ENCODE measurements at places on chromosomes 16 and 17. TPM values are rescaled to one million over a fixed set of nuclear protein-coding genes. Genes with fewer than 3 reads are reported as not detected.
A peak's percentile ranks its signal among the peaks of the same experiment; 100 is the strongest.

- no peaks in the 10 kb centered on the region for H3K27me3 ChIP-seq
- H3K27ac ChIP-seq: no peak overlapping the region
- no peaks in the 10 kb centered on the region for H3K4me1 ChIP-seq
- DNase-seq: no peak
- no peak overlapping the region for H3K4me3 ChIP-seq
Observed at GRCh38 chr16:52652033-52652432, 105.1 kb upstream of the TOX3 start.

CA10 gene
- polyA plus RNA-seq: not detected

DNA sequence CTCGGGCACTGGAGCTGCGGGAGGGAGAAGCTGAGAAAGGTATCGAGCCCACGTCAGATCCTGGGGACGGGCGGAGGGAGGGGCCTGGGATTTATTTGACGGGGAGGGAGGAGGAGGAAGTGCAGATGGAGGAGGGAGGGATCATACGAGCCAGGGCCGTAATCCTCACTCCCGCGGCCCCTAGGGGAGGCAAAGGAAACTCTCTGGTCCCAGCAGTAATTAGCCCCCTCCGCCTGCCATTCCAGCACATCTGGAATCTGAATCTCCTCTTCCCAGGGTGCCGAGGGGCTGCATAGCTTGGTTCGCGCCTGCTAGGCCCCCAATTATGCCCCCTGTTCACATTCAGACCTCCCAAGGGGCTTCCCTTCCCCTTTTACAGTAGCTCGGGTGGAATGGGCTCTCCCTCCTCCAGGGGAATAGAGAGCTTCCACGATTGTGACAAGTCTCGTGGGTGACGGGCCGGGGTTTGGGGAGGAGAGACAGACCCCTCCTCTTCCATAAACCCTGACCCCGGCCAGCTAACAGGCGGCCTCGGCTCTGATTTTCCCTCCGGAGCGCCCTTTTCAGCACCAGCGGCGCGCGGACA, at the start of gene SEZ6L2:
TSS of gene SEZ6L2 (minus strand) at position 35 of the 586 bp plus-strand sequence. CDS start 531 bp downstream, outside the sequence.
- no peaks in the 10 kb centered on the region for H3K36me3 ChIP-seq
- peaks cover 17% of the 10 kb centered on the region for H3K4me1 ChIP-seq
- H3K27ac ChIP-seq: no peak within 1 kb of the TSS
- H3K27me3 ChIP-seq: peaks cover 11% of the 10 kb centered on the region

- no peaks in the 10 kb centered on the region for H3K36me3 ChIP-seq
- H3K27ac ChIP-seq: no peak overlapping the region
- DNase-seq: no peak
- H3K4me1 ChIP-seq: no peaks in the 10 kb centered on the region
Observed at GRCh38 chr17:33198954-33199353, 94.1 kb downstream of the ASIC2 start.

KCNAB3 gene
- 0.33 TPM for polyA plus RNA-seq

DNA sequence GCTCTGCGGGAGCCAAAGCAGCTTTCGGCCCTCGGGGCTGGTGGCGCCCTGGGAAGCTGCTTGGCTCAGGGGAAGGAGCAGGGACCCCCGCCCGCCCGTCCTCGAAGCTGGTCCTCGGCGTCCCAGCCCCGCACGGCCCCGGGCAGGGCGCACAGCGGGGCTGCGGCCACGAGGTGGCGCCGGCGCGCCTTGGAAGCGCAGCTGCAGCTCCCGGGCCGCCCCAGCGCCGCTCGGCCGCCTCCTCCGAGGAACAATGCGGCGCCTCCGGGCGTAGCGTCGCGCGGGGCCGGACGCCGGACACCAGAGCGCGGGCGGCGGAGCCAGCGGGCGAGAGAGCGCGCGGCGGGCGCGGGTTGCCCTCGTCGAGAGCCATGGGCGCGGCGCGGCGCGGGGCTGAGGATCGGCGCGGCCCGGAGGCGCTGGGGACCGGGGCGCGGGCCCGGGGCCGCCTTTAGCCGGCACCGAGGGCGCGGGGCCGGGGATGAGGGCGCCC, at the start of gene MGAT5B:
TSS of gene MGAT5B (plus strand) at position 229 of the 493 bp plus-strand sequence. CDS start 626 bp downstream, outside the sequence.
- peak; percentile 69 for DNase-seq
- H3K27me3 ChIP-seq: no peaks in the 10 kb centered on the region
- H3K36me3 ChIP-seq: no peaks in the 10 kb centered on the region
- no peak within 1 kb of the TSS for H3K27ac ChIP-seq
- H3K4me3 ChIP-seq: no peak within 1 kb of the TSS

All from CD4-positive, CD25-positive, alpha-beta regulatory T cell (primary cell).